NCI-H1930 (cell line): ENCODE measurements at places on chromosomes 6 and 20.

DNA sequence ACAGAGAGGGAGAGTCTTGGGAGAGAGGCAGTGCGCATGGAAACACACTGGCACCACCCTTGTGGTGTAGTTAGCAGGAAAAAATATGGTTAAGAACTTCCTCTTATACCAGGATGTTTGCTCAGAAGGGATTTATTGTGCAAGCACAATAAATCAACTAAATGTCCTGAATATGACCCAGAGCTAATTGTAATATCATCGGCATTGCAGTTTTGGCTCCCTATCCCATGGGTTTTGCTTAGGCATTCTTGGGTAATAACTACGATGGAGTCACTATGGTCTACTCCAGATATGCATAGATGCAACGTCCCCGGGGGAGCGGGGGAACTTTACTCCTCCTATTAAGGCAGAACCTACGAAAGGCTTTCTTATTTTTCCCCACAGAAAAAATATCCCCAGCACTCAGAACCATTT, 751.6 kb downstream of the EYS start:
- no peak for DNase-seq

DNA sequence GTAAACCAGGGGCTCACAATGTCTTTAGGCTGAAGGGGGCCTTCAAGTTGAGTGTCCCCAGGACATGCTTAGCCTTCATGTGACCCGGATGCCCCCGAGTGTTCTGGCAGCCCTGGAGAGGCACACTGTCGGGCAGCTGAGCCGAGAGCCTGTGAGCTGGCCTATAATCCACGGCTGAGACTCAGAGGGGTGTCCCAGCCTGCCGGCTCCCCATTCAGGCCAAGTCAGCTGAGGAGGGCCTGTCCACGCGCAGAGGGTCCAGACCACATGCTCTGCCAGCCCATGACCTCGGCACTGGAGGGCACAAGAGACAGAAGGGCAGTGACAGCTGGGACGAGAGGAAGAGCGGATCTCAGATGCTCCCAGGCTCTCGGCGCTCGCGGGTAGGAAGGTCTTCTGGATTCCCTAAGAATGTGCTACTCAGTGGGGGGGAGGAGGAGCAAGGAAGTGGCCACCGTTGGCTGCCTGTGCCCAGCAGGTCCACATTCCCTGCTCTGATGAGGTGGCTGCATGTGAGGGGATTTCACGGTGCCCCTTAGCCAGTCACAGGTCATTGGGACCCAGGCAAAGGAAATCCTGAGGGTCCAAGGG, 224.7 kb downstream of the NRN1 start:
- DNase-seq, result no peak

DNA sequence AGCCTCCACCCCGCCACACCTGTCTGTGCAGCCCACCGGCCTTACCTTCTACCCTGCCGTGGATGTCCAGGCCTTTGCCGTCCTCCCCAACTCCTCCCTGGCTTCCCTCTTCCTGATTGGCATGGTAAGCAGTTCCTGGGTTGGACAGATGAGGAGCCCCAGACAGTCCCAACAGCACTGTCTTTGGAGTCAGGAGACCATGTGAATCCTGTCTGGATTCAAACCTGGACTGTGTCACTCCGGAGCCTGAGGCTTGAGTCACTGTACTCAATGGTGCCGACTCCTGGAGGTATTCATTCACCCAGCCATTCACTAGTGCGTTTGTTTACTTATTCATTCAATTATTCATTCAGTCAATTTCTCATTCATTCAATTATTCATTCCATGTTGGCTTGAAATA, 20.0 kb upstream of the LBP start:
- no peak for DNase-seq

DNA sequence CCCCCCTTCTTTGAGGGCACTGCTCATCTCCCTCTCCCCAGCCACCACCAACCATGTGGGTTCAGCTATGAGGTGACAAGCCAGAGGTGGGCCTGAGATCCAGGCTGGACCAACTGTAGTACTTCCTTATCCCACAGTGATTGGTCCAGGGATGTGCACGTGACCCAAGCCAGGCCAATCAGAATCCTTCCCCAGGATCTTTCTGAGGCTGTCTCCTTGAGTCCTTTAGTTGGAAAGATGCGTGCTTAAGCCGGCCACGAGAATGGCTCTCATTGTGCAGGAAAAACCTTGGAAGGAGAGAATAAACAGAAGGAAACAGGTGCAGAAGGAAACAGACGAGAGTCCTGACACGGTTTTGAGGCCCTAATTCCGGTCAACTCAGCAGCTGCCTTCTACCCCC, 39.2 kb downstream of the ZC3H12D start:
- DNase-seq, result no peak

- no peak for DNase-seq
Observed at GRCh38 chr6:43709654-43710303, 22.2 kb upstream of the MRPS18A start.

- no peak for DNase-seq
Observed at GRCh38 chr20:17155401-17155800, 71.4 kb upstream of the PCSK2 start.

- DNase-seq, result no peak
Observed at GRCh38 chr6:163513570-163514166, 99.2 kb downstream of the QKI start.

DNA sequence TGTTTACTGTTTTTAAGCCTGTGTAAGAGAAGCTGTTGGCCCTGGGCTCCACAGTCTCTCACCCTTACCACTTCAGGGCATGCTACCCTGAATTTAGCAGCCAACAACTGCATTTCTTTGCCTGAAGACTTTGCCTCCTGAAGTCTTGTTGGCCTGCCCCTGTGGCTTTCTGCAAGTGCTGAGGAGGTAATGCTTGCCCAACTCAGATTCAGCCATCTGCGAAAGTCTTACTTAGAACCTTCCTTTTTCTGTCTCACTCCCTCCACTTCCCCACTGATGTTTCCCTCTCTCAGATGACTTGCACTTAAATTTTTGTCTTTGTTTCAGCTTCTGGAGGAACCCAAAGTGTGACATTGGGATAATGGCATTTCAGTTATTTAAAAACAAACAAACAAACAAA, 11.8 kb upstream of the IBTK start:
- no peak for DNase-seq

GRCh38 chr6:16689788-16690607, 71.3 kb downstream of the ATXN1 start:
- DNase-seq, result no peak

DNA sequence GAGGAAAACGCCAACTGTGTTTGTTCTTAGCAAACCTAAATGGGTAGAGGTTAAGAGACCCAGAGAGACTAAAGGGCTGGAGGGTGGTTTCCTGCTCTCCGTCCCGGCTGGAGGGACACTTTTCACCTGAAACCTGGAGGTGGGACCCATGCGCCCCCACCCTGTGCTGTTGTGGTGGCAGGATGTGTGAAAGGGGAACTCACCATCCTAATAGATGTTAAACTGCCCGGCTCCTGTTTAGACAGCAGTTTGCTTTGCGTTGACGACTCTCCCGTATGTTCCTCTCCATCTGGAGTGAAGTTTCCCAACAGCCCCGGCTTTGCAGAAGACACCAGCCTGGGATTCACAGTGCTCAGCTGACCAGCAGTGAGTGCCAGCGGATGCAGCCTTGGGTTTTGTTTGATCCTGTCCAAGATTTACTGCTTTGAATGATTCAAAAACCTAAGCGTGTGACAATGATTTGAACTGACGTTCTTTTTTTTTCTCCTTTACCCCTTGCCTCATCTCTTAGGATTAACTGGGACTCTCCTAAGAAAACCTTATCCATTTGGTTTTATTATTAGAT, 66.0 kb downstream of the CDH4 start:
- no peak for DNase-seq

GRCh38 chr6:32244270-32244669, 20.4 kb upstream of the NOTCH4 start:
- no peak for DNase-seq

DNA sequence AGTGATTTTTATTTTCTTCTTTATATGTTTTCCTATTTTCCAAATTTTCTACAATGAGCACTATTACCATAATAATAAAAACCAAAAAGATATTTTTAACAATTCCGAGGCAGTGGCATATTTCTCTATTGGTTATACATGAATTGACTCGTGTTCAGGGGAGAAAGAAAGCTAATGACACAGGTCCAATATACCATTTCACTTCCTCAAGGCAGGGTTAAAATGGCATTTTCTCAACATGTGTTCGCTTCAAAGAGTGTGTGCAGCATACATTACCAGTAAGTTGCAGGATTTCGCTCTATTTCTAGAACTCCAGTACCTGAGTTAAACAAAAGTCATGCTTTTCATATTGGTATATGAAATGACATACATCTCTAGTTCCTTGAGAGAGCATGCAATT, 35.1 kb upstream of the DTNBP1 start:
- no peak for DNase-seq

DNA sequence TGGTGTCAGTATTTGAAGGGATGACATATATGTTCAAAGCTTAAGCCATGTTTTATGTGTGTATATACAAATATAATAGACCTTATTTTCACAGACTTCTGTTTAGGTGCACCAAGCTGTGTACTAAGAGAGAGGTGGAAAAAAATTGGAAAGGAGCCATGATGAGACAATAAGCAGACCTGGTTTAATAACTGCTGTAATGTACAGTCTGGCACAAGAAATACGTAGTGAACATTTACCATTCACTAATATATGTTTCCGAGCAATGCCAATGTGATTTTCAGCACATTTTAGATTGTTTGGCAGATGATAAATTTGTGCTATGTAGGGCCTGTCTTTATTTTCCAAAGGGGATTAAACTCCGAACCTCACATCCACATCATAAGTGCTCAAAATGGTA, 116.3 kb downstream of the KHDC1L start:
- no peak for DNase-seq

DNA sequence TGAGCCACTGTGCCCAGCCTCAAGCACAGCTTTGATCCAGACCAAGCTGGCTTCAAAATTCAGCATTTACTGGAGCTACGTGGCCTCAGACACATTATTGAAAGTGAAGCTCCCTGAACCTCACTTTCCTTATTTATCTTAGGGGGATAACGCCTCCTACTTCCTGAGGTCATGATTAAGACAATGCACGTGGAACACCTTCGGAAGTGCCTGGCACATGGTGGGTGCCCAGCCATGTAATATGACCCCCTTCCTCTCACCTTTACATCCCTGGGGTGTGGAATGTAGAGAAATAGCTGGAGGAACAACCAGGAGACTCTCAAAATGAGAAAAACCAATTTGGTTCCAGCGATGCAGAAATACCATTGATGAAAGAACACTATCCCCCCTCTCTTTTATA, 1.6 kb upstream of the CLPS start:
- DNase-seq, result no peak

- no peak for DNase-seq
Observed at GRCh38 chr20:9121211-9121610, 52.3 kb downstream of the PLCB4 start.

DNA sequence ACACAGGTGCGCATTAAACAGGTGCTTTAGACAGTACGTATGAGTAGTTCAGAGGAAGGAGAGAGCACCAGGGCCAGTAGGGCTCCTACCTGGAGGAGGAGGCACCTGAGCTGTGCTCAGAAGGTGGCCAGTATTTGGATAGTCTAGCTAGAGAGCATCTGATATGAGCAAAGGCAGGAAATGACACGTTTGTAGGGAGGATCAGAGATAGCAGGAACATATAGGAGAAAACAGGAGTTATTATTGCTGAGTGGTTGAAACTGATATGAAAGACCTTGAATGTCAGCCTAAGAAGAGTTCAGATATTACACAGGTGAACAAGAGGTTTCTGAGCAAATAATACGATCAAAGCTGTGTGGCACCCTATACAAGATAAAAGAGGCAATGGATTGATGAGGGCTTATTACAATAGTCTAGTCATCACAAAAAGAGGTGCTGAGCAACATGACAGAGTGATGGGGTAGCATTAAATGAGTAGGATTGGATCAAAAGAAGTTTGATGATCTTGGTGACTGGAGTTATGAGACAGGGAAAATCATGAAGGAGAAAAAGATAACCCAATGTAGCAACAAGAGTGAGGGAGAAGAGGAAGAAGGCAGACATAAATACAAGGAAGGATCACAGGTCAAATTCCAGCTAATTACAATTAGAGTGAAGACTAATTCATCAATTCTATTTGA, 69.8 kb upstream of the HIVEP1 start:
- no peak for DNase-seq

DNA sequence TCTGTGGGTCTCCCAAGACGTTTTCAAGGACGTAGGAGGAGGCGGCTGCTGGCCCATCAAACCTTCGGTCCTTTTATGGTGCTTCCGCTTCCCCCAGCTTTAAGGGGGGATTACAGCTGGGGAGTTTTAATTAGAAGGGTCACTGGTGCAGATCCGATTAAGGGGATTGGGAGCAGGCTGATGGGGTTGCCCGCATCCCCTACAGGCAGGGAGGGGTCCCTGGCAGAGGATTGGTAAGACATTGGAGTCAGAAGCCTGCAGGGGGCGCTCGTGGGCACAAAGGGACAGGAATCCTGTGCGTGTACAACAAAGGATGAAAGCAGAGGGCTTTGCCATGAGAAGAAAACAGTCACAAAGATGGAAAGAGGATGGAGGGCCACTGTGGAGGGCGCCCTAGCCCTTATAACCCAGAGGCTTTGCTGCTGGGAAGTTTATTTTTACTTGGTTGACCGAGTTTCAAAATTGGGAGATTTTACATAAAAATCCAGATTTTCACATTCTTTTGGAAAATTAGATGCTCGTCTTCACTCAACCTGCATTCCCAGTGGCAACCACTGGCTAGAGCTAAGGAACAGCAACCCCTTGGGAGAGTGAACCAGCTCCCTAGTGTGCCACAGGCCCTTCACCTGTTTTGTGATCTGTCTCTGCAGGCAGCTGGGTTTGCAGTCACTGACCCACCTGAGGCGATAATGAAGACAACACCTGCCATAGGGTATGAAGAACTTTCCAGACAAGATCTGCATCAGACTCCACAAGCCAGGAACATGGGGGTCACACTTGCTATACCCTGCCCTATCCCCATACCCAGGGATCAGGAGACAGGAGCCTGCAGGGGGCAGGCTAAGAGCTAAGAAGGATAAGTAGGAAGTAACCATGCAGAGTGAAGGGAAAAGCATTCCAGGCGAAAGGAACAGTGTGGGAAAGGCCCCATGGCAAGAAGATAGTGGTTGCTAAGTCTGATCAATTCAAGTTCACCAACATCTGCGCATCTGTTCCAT, 97.7 kb downstream of the KCNB1 start:
- DNase-seq, result peak; percentile 80

DNA sequence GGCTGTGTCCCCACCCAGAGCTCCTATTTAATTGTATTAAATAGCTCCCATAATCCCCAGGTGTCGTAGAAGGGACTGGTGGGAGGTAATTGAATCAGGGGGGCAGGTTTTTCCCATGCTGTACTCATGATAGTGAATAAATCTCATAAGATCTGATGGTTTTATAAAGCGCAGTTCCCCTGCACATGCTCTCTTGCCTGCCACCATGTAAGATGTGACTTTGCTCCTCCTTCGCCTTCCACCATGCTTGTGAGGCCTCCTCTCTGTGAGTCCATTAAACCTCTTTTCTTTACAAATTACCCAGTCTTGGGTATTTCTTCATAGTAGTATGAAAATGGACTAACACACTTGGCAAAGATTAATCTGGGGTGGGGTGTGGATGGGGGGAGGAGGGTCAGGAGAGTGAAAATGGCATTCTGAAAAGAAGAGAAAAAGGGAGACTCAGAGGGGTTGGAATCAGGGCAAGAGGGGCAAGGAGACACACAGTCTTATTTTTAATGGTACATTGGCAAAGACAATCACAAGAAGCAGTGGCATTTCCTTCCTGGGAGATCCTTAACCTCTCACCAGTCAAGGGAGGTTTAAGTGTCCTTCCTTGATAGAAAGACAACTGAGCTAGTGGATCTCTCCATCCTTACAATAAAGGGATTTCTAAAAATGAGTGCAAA, 37.5 kb upstream of the NOX3 start:
- DNase-seq, result no peak
